Memory B cell (primary cell): ENCODE measurements at places on chromosomes 12 and 14.
A peak's percentile ranks its signal among the peaks of the same experiment; 100 is the strongest.

GRCh38 chr12:49362077-49362476 lies 5.2 kb upstream of the SPATS2 start:
- H3K4me1 ChIP-seq, result peaks cover 6% of the 10 kb centered on the region
- H3K36me3 ChIP-seq, result no peaks in the 10 kb centered on the region
- peaks cover 6% of the 10 kb centered on the region for H3K27me3 ChIP-seq
- no peak for DNase-seq
- H3K4me3 ChIP-seq, result no peak overlapping the region
- H3K27ac ChIP-seq, result no peak overlapping the region

GRCh38 chr14:52154992-52155650 lies 86.3 kb upstream of the NID2 start:
- H3K36me3 ChIP-seq, result no peaks in the 10 kb centered on the region
- H3K27ac ChIP-seq, result no peak overlapping the region
- H3K4me3 ChIP-seq, result no peak overlapping the region
- peaks cover 13% of the 10 kb centered on the region for H3K27me3 ChIP-seq
- no peak for DNase-seq

DNA sequence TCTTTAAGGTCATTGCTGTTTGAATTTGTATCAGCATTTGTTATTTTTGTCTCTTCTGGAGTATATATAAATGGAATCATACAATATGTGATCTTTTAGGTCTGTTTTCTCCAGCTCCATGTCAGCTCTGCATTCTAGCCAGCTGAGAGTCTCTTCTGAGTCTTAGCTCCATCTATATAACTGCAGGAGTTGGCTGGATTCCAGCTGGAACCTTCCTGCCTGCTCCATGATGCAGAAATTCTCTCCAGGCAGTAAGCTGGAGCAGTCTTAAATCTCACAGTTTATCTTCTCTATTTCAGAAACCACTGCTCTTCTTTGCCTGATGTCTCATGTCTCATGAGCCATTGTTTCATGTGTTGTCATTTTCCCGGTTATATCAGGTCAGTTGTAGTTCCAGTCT lies 827.6 kb downstream of the NRXN3 start:
- no peaks in the 10 kb centered on the region for H3K36me3 ChIP-seq
- H3K4me1 ChIP-seq, result no peaks in the 10 kb centered on the region
- no peaks in the 10 kb centered on the region for H3K27me3 ChIP-seq
- no peak for DNase-seq

GRCh38 chr12:71392521-71393145 lies 47.0 kb upstream of the LGR5 start:
- no peaks in the 10 kb centered on the region for H3K36me3 ChIP-seq
- no peaks in the 10 kb centered on the region for H3K4me1 ChIP-seq
- peaks cover 8% of the 10 kb centered on the region for H3K27me3 ChIP-seq

GRCh38 chr12:51247523-51248206 lies 9.0 kb downstream of the DAZAP2 start:
- H3K27ac ChIP-seq, result peak overlapping the region; percentile 72
- DNase-seq, result no peak
- no peak overlapping the region for H3K4me3 ChIP-seq
- H3K27me3 ChIP-seq, result no peaks in the 10 kb centered on the region

- H3K4me1 ChIP-seq, result no peaks in the 10 kb centered on the region
- H3K36me3 ChIP-seq, result no peaks in the 10 kb centered on the region
- no peak overlapping the region for H3K4me3 ChIP-seq
- DNase-seq, result no peak
- no peak overlapping the region for H3K27ac ChIP-seq
- H3K27me3 ChIP-seq, result no peaks in the 10 kb centered on the region
Measured at GRCh38 chr12:43957732-43958372, 122.0 kb downstream of the TMEM117 start.

DNA sequence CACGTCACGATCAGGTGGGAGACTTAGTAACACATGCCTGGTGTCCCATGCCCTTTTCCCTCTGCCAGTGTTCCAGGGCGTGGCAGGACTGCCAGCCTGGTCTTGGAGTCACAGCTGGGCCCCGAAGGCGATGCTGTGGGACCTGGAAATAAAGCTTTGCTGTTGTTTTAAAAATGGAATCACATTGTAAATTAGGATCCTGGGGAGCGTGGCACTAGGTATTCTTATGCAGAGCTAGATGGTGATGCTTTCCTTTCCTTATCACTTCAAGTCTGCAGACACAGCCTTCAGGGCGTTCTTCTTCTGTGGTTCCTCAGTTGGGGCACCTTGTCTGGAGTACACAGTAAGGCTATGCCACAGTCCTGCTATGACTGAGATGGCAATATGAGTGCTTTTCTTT lies 64.6 kb downstream of the BICD1 start:
- H3K4me3 ChIP-seq, result no peak overlapping the region
- no peak for DNase-seq
- no peak overlapping the region for H3K27ac ChIP-seq
- H3K36me3 ChIP-seq, result peaks cover 7% of the 10 kb centered on the region

DNA sequence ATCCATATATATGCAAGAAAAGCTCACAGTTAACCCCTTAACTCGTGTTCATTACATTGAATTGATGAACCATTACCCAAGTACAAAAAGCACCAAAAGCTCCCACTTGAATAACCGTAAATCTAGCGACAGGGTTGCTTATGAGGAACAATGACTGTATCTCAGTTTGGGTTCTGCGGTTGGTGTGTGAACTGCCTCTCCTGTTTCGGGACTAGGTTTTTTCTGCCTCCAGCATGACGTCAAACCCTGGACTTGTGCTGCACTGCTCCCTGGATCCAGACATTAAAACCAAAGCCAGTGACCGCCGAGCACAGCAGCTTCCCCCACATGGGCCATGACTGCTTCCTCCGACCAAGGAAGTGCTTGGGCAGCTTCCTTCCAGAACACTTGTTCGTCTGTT lies 77.7 kb downstream of the SETD3 start:
- no peak for DNase-seq
- peak overlapping the region; percentile 81 for H3K27ac ChIP-seq
- H3K36me3 ChIP-seq, result peaks cover 32% of the 10 kb centered on the region
- no peaks in the 10 kb centered on the region for H3K27me3 ChIP-seq

GRCh38 chr14:97218274-97218673 lies 421.1 kb downstream of the VRK1 start:
- no peak overlapping the region for H3K27ac ChIP-seq
- H3K27me3 ChIP-seq, result peaks cover 11% of the 10 kb centered on the region
- H3K4me1 ChIP-seq, result peaks cover 2% of the 10 kb centered on the region
- DNase-seq, result no peak

GRCh38 chr12:89280833-89281538 lies 71.3 kb downstream of the DUSP6 start:
- no peak overlapping the region for H3K27ac ChIP-seq
- no peak overlapping the region for H3K4me3 ChIP-seq
- H3K4me1 ChIP-seq, result peaks cover 4% of the 10 kb centered on the region

- H3K27ac ChIP-seq, result no peak overlapping the region
- no peaks in the 10 kb centered on the region for H3K27me3 ChIP-seq
- no peaks in the 10 kb centered on the region for H3K4me1 ChIP-seq
- DNase-seq, result no peak
- no peak overlapping the region for H3K4me3 ChIP-seq
- H3K36me3 ChIP-seq, result peaks cover 13% of the 10 kb centered on the region
Measured at GRCh38 chr12:131911851-131912477, 17.1 kb upstream of the PUS1 start.

DNA sequence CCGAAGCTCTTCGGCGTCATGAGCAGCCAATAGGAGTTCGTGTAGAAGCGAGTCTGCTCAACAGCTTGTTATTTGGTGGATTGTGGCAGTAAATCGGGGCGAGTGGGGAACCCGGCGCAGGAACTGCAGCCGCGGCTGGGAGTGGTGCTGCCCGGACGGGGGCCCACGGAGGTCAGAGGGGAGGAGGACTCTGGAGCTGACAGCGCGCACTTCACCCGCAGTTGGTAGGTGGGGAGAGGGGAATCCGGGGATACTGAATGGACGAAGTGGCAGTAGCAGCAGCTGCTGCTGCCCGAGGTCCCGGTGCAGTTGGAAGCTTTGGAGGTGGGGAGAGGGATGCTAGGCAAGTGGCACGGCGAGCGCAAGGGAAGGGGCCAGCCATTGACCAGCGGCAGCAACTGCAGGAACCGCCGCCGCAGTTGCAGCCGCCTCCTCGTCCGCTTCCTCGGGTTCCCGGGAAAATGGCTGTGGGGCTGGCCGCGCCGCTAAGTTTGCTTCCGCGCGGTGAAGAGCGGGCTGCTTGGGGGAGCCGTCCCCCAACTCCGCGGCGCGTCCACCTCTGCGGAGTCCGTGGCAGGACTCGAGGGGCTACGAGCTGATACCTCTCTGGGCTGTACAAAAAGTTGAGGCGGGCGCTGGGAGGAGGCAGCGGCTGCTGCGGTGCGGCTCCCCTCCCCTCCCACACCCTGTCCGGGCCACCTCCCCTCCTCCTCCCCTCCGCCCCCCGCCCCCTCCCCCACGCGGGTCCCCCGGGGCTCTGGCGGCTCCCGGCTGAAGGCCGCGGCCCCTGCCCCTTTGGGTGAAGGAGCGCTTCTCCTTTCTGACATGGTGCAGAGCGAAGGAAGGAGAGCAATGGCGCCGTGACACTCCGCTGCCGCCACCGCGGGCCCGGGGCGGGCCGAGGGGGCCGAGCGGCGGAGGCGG lies at the start of gene ARID4A:
Gene ARID4A (plus strand): TSS at position 79 of the 924 bp plus-strand sequence. CDS start 1,300 bp downstream, outside the sequence.
- H3K27me3 ChIP-seq, result no peaks in the 10 kb centered on the region
- peak; percentile 71 for DNase-seq
- peak within 1 kb of the TSS; percentile 82 for H3K27ac ChIP-seq
- peaks cover 15% of the 10 kb centered on the region for H3K36me3 ChIP-seq
- H3K4me3 ChIP-seq, result peak within 1 kb of the TSS; percentile 93

DNA sequence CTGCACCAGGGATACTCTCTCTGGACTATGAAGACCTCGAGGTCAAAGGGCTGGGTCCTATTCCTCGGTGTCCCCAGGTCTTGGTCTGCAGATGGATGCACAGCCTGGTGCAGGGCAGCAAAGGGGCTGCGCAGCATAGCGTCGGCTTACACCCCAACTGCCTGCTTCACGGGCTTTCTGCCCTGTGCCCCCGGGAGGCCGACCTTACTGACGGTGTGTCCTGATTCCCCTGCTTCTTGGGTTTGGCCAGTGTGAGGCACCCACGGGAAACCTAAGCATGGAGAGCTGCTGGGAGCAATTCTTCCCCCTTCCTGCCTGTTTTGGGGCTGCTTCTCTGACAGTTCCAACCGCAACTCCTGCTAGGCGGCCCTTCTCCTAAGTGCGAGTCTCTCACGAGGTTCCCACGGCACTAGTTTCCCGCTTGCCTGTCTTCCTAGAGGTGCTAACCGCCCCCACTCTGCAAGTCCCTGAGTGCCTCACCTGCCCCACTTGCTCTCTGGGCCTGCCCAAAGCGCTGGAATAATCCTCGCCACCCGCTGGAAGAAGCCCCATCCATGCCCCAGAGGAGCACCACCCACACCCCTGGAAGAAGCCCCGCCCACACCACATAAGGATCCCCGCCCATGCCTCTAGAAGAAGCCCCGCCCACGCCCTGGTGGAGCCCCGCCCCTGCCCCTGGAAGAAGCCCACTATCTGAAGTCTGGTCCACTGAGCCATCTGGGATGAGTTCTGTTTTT lies 54.0 kb downstream of the PRIMA1 start:
- H3K4me3 ChIP-seq, result no peak overlapping the region
- peaks cover 6% of the 10 kb centered on the region for H3K27me3 ChIP-seq
- no peak for DNase-seq
- H3K27ac ChIP-seq, result no peak overlapping the region
- no peaks in the 10 kb centered on the region for H3K36me3 ChIP-seq

DNA sequence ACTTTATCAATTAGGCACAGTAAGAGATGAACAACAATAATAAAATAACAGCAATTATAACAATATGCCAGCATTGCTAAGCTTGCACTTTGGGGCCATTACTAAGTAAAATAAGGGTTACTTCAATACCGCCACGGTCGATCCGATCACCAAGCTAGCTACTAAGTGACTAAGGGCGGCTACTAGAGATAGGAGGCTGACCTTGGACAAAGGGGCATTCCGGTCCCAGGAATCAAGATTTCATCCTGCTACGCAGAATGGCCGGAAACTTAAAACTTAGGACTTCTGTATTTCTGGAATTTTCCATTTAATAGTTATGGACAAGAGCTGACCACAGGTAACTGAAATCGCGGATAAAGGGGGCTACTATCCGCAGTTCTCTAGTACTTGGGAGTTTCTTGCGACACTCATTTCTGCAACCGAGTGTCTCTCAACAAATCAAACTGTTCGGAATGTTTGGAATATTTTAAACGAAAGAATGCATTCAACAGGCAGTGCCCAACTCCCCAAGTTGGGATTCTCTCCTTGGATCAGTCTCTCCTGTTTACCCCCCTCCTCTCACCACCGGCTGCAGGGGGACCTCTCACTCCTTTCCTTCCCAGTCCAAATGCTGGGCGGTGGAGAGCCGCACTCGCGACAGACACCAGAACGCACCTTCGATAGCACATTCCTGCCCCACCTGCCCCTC lies 650 bp downstream of the HEBP1 start:
- peak overlapping the region; percentile 82 for H3K27ac ChIP-seq
- no peak for DNase-seq
- peaks cover 27% of the 10 kb centered on the region for H3K4me1 ChIP-seq

- no peak overlapping the region for H3K27ac ChIP-seq
- peaks cover 8% of the 10 kb centered on the region for H3K4me1 ChIP-seq
- H3K4me3 ChIP-seq, result no peak overlapping the region
- DNase-seq, result peak; percentile 67
- H3K36me3 ChIP-seq, result no peaks in the 10 kb centered on the region
- H3K27me3 ChIP-seq, result peaks cover 27% of the 10 kb centered on the region
Measured at GRCh38 chr12:6285063-6285477, 25.4 kb upstream of the PLEKHG6 start.

DNA sequence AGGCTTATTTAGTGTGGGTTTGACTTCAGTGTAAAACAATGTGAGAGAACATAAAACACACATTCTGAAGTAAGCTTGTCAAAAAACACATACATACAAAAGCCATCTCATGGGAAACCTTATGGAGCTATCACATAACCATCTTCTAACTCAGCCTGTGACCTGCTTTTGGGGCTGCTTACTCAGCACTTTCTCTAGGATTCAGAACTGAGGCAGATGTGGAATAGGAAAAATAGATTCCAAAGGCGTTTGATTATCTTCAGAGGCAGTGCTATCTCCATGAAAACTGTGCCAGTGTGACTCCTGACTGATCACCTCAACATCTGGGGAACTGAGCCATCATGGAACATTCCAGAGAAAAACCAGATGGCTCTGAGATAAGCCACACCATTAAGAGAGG lies 13.5 kb downstream of the HAL start:
- DNase-seq, result no peak
- no peak overlapping the region for H3K4me3 ChIP-seq
- no peaks in the 10 kb centered on the region for H3K4me1 ChIP-seq
- H3K27ac ChIP-seq, result no peak overlapping the region
- no peaks in the 10 kb centered on the region for H3K27me3 ChIP-seq
- H3K36me3 ChIP-seq, result peaks cover 2% of the 10 kb centered on the region

GRCh38 chr12:124194264-124194892 lies 100.5 kb upstream of the RFLNA start:
- H3K4me1 ChIP-seq, result no peaks in the 10 kb centered on the region
- no peak overlapping the region for H3K27ac ChIP-seq
- H3K36me3 ChIP-seq, result peaks cover 5% of the 10 kb centered on the region
- no peak for DNase-seq

- no peak for DNase-seq
- H3K4me1 ChIP-seq, result no peaks in the 10 kb centered on the region
- no peaks in the 10 kb centered on the region for H3K27me3 ChIP-seq
- H3K4me3 ChIP-seq, result no peak overlapping the region
- H3K36me3 ChIP-seq, result peaks cover 17% of the 10 kb centered on the region
Measured at GRCh38 chr12:46722394-46723185, 103.2 kb downstream of the SLC38A4 start.
